ENCODE measurements at places on chromosomes 6 and 20.
A peak's percentile ranks its signal among the peaks of the same experiment; 100 is the strongest.

GRCh38 chr6:1609041-1609647, 571 bp upstream of the FOXC1 start:
- no peak for DNase-seq

- no peak for DNase-seq
These were observed 100.9 kb upstream of the MLN start for GRCh38 chr6:33904747-33905065.

GRCh38 chr6:42332916-42333315, 115.3 kb upstream of the MRPS10 start:
- no peak for DNase-seq

- no peak for DNase-seq
These were observed 727.9 kb upstream of the MAN1A1 start for GRCh38 chr6:120077489-120077888.

DNA sequence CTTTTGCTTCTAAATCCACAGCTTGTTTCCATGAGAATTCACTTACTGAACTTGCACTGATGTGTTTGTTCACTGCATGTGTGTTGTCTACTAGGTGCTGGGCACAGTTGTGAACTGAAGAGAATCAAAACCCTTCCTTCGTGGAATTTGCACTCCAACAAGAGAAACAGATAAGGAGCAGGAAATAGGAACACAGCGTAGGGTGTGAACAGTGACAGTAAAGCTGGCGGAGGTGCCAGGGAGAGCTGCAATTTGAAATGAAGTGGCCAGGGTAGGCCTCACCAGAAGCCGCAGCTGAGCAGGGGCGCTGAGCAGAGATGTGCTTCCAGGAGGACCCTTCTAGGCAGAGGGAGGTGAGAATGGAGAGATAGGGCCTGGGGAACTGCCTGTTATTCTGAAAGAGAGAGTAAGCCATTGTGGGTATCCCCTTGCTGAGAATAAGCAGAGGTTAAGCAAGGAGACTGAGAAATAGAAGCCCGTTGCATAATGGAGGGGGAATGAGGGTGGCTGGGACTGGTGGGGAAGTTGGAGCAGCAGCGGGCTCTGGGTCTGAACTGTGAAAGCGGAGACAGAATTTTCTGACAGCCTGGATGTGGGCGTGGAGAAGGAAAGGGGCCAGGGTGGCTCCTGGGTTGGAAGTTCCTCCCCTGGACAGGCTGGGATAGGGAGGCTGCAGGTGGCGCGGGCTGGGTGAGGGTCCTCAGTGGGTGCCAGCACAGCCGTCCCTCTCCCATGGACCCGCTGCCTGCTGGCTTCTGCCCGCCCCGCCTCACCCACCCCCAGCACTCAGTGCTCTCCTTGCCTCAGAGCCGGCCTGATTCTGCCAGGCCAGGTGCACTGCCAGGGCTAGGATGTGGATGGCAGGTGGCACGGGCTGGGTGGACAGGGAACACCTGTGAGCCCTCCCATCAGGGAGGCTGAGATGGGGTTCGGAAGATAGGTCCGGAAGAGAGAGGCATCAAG, 114.7 kb upstream of the AFDN start:
- no peak for DNase-seq

GRCh38 chr6:134478764-134479399, 161.0 kb upstream of the SGK1 start:
- DNase-seq: no peak

DNA sequence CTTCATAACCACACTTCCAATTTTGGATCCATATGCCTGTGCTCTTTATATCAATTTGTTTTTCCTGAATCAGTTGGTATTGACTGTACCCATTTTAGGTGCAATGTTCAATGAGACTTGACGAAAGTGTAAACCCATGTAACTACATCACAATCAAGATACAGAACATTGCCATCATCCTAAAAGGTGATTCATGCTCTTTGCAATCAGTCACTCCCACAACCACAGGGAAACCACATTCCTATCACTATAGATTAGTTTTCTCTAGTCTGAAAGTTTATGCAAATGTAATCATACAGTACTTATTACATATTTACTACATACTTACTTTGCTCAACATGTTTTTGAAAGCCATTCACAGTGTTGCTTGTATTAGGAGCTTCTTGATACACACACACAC, 167.4 kb downstream of the ADGRG6 start:
- no peak for DNase-seq

GRCh38 chr20:16781496-16781895, 33.3 kb downstream of the OTOR start:
- DNase-seq: no peak

- DNase-seq: no peak
These were observed 626.6 kb upstream of the ADGRB3 start for GRCh38 chr6:68008445-68008844.

DNA sequence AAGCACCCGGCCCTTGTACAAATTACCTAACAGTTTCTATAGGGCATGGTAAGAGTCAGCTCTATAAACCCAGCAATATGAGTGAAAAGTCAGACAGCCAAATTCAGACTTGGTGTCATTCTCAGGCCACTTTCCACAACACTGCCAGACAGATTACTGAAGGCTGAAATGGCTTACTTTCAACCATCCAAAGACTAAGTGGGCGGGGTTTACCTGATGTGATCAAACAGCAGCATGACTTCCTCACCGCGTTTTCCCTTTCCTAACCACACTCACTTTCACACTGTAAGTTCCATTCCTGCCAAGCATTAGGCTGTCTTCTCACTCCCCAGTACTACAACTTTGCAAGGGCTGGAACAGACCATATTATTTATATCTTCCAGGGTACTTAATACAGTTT, 85.9 kb downstream of the SMLR1 start:
- peak; percentile 23 for DNase-seq

DNA sequence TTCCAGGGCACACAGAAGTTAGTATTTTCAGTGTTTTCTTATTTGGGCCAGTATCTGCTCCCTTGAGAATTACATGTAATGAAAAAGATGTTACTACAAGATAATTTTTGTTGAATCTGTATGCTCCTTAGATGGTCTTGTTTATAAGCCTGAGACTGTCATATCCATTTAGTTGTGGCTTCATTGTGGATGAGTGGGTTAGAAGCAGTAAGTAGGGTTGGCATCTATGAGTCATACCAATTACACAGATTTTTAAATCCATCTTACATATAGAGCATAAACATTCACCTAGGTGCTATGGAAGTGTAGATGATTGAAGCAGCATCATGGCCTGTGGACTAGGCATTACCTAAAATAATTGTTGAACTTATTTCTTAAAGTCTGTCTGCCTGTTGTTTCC, 13.5 kb upstream of the BAG2 start:
- DNase-seq: no peak

DNA sequence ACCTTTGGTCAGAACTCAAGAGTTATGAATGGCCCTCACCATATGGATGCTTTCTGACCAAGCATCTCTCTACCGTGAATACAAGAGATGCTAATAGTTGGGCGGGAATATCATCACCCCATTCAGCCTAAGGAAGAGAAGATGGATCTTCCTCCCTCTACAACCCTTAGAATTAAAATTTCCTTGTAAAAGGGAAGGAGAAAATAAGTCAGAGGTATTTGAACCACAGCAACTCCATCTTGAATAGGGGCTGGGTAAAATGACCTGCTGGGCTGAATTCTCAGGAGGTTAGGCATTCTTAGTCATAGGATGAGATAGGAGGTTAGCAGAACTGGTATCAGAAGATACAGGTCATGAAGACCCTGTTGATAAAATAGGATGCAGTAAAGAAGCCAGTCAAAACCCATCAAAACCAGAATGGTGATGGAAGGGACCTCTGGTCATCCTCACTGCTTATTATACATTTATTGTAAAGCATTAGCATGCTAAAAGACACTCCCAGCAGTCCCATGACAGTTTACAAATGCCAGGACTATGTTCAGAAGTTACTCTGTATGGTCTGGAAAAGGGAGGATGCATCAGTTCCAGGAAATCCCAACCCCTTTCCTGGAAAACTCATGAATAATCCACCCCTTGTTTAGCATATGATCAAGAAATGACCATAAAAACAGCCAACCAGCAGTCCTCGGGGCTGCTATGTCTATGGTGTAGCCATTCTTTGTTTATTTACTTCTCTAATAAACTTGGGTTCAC, 101.2 kb downstream of the DTNBP1 start:
- no peak for DNase-seq

DNA sequence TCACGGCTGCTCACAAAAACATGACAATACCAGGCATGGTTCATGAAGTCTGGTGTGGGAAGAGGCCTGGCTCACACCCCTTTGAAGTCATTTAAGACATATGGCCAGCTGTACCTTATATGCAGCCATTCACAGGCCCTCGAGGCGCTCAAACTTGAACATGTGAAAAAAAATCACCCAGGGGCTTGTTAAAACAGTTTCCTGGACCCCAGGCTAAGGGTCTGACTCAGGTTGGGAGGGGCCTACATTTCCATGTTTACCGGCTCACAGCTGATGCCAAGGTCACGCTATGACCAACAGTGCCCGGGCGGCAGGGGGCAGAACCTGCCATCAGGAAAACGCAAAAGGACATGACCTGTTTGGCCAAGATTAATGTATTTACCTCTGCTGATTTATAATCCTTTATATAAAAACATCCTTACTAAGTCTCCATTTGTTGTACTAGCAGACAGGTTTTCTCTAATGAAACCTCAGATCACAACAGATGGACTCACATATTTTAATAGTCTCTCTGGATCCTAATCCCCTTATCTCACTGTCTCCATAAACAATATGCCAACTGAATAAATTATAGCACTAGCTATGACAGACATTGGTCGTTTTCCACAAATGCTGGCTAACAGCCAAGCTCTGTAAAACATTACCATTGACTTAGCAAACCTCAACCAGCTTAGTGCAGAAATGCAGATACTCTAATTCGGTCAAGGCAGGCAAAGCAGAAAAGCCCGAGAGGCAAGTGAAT, 19.9 kb downstream of the EZR start:
- no peak for DNase-seq

- no peak for DNase-seq
These were observed 6.3 kb downstream of the MYB start for GRCh38 chr6:135187372-135187771.

DNA sequence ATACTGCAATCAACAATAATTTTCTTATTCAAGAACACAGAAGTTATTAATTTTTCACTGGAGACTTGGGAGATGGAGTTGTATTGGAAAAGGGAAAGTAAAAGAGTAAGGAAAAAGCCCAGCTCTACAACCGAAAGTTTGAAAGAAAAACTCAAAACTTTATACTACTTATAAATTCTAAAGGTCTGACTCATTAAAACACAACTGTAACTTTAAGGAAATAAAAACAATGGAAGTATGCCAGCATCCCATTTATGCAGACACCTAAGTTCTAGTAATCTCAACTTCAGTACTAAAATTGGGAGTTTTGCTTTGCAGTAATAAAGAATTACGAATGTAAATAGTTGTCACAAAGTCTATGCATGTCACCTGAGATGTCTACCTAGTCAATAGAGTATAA, 80.6 kb downstream of the IRAK1BP1 start:
- no peak for DNase-seq

DNA sequence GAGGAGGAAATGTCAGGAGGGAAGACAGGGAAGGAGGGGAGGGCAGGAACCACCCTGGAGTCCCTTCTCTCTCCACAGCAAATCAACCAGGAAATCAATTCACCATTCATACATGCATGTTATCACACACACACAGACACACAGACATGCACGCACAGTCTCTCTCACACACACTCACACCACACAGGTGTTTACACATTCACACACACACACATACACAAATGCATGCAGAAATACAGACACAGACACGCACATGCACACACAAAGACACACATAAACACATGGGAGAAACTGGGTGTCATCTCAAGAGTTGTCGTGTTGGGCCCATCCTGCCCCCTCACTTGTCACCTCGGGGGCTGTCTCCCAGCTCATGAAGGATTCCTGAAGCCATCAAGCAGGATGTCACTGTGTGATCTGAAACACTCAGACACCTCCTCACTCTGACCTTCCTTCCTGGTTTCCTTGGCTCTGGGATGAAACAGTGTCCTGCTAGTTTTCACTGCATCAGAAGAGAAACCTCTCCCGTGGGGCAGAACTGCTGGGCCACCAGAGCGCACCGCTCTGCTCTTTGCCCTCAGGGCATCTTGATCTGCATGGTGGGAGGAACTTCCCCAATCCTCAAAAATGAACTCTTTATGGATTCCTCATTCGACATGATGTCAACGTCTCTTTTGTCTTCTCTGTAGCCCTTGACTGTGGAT, 9.2 kb downstream of the RAET1G start:
- no peak for DNase-seq

DNA sequence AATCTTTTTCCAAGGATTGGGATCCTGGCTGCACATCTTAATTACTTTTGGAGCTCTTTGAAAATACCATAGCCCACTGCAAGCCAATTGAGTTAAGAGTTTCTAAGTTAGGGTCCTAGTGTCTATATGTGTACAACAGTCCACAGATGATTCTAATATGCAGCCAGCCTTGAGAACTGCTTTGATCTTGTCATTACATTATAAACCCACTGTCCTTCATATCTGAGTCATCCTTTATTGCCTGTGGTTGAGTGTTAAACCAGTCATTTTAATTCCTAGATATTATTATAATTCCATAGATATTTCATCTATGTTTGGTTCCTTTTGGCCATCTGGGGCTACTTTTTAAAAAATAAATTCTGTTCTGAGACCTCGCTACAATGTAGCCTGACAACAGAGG, 24.1 kb downstream of the MCM8 start:
- DNase-seq: no peak

GRCh38 chr6:140711019-140711613, 1336.7 kb upstream of the CITED2 start:
- DNase-seq: no peak

DNA sequence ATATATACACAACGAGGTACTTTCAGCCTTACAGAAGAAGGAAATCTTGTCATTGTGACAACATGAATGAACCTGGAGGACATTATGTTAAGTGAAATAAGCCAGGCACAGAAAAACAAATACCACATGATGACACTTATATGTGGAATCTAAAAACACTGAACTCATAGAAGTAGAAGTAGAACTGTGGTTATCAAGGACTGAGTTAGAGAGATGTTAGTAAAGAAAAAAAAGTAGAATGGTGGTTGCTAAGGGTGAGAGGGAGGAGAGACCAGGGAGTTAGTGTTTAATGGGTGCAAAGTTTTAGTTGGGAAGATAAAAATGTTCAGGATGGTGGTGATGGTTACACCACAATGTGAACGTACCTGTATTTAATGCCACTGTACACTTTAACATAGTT, 4.8 kb upstream of the STX11 start:
- DNase-seq: no peak

GRCh38 chr6:41055149-41055548, 2.1 kb downstream of the APOBEC2 start:
- DNase-seq: no peak

DNA sequence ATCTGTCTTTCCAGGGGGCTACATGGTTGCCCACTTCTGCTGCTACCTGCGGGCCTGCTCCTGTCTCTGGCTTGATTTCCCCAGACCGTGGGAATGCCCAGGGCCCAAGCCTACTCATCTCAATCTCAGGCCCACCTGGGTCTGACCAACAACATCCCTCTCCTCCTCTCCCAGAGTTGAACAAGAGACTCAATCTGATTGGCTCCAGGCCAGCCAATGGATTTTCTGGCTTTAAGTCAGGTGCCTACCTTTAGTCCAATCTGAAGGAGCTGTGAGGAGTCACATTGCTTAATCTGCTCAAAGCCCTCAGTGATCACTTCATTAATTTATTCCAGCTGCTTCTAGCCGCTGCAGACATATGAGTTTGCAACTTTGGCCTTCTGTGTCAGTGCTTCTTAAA, 162.4 kb upstream of the KCNG1 start:
- no peak for DNase-seq

GRCh38 chr20:46334303-46334904, 26.1 kb upstream of the CDH22 start:
- no peak for DNase-seq
